Hematopoietic multipotent progenitor cell treated with erythropoietin and hydrocortisone succinate and interleukin-3 and kit ligand, for 15 days (in vitro differentiated cells): ENCODE measurements at places on chromosomes 11 and 22.

DNA sequence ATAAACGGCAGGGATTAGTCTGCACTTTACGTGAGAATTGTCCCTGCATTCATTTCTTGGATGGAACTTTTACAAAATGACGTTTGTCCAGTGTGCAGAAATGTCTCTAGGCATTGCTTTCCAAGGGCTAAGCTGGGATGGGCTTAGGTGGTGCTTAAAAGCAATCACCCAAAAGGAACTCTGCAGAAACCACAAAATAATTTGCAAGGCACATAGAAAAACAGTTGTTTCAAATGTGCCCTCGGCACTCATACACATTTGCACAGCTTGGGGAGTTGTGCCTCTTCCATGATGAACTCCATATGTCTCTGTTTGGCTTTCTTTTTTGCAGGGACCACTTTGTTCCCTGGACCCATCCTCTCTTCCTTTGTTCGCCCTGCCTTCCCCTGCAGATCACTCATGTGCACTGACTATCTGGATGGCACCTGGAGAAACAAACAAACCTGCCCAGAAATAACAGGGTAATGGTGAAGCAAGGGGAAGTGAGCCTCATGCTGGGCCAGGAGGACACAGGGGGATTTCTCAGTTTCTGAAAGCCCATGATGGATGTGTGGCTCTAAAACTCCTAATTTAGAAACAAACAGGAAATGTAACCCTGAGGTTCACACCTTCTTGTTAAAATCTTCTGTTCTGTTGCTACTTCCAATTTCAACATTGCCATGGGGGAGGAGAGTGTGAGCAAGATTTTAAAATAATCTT lies 150.2 kb downstream of the SNX19 start:
- DNase-seq = no peak

DNA sequence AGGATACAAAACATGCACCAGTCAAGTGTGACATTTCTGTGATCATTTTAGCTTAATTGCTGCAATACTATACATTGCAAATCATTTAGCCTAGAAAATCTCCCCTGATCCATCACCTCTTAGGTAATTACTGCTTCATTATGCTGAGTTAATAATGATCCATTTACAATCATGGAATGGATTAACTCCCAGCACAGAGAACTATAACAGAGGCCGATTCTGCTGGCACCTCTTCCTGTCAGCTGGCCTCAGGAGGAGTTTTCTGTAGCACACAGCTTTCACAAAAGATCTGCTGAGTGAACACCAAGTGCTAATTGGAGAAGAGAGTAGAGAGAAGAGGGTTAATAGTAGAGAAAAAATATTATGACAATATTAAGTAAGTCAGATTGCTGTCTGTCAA lies 591.8 kb upstream of the KIRREL3 start:
- DNase-seq = no peak

- no peak for DNase-seq
These were observed 531.8 kb upstream of the CADM1 start for GRCh38 chr11:116035977-116036376.

- no peak for DNase-seq
These were observed 284.7 kb downstream of the MIAT start for GRCh38 chr22:26941896-26942636.

GRCh38 chr11:20397281-20397680 lies 9.8 kb downstream of the PRMT3 start:
- DNase-seq = peak; percentile 72

GRCh38 chr11:86923999-86924766 lies 31.0 kb downstream of the FZD4 start:
- DNase-seq = no peak

- DNase-seq = no peak
These were observed 997.8 kb upstream of the CHORDC1 start for GRCh38 chr11:91220476-91221202.

DNA sequence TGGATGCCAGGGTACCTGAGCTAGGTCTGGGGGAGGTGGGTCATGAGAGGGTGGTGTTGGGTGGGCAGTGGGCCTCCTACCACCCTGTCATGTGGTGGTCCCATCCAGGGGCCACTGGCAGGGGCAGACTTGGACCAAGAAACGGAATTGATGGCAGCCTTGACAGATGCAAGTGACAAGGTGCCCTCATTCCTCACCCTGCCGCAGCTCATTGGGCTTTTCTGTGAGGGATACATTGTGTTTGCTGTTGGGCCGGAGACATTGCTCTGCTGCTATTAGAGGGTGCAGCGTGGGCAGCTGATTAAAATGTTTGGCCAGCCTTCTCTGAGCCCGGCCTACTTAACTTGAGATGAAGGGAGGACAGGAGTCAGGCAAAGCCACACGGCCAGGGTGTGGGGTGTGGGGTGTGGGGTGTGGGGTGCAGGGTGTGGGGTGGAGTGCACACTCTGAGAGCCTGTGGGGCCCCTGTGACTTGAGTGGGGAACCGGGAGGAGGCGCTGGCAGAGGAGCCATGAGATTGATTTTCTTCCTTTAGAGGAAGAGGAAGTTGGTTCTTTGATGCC lies 351.5 kb downstream of the TBC1D22A start:
- no peak for DNase-seq

DNA sequence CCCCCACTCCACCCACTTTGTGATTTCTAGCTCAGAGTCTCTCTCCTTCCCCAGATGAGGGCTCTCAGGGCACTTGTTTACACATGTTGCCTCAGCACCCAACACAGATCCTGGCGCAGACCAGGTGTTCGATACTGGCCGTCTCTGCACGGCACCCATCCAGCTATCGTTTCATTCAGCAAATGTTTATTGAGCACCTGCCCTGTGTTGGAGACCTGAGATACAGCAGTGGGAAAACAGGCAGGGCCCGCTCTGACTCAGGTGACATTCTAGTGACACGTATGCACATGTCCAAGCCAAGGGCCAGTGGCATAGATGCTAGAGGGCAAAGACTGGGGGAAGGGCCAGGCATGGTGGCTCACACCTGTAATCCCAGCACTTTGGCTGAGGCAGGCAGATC lies 71.9 kb downstream of the NFAM1 start:
- no peak for DNase-seq
